MCF 10A (cell line): ENCODE measurements at places on chromosomes 7 and 10. TPM values are rescaled to one million over a fixed set of nuclear protein-coding genes. Genes with fewer than 3 reads are reported as not detected.

- DNase-seq: no peak
Observed at GRCh38 chr7:155741805-155742204, 70.5 kb downstream of the SHH start.

- no peak for DNase-seq
Observed at GRCh38 chr7:92641921-92642511, 51.8 kb upstream of the FAM133B start.

SPRN gene
- not detected in 2 replicates for total RNA-seq

HECTD2 gene
- 5.9 and 8.2 TPM in 2 replicates for total RNA-seq

FKBP6 gene
- not detected in 2 replicates for total RNA-seq

HERC4 gene
- total RNA-seq: 57.5 and 61.5 TPM in 2 replicates
